Naive B cell (primary cell): ENCODE measurements at places on chromosomes 7 and 10.

DNA sequence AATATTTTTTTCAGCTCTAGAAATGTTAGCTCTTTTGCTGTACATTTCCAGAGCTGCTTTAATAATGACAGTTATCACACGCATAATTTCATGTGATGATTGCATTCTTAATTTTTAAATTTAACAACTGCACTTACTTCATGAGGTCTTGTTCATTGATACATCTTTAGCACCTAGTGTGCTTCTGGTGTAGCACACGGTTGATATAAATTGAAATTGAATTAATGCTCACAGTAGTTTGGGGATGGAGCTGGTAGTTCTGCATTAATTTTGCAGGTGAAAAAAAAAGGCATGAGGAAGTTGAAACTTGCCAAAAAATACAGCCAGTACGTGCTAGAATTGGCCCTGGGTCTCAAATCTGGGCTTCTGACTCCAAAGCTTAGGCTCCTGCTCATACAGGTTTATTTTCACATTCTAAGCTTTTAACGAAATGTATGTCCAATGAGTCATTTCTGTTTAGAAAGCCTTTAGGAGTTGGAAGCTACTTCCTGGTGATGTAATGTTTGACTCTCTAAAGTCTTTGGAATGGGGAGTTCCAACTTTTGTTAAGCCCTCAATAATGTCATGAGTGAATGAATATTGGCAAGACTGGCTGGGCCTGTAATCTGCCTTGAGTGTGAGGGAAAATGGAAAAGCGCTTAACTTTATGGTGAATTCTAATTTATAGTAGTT is 62.5 kb downstream of the DAGLB start:
- DNase-seq: no peak

DNA sequence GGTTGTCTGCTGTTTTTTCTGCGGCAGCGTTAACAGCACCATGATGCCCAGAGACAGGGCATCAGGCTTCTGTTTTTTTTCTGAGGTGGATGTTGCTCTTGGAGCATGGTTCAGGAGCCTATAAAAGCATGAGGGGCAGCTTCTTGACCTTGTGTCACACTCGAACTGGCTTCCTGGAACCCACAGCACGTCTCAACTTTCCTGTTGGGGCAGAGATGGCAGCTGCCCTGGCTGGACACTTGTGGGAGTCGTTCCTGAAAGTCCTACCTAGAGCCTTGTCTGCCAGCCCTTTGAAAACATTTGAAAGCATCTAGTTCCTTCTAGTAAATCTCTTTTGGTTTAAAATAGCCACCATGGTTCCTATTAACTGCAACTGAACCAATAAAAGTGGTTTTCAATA is 28.9 kb upstream of the PRKAG2 start:
- no peak for DNase-seq

GRCh38 chr7:31083210-31083786 is 31.2 kb downstream of the ADCYAP1R1 start:
- no peak for DNase-seq

GRCh38 chr7:128100225-128100948 is 69.2 kb upstream of the LRRC4 start:
- DNase-seq: no peak

GRCh38 chr10:63901881-63902280 is 380.7 kb downstream of the REEP3 start:
- DNase-seq: no peak

DNA sequence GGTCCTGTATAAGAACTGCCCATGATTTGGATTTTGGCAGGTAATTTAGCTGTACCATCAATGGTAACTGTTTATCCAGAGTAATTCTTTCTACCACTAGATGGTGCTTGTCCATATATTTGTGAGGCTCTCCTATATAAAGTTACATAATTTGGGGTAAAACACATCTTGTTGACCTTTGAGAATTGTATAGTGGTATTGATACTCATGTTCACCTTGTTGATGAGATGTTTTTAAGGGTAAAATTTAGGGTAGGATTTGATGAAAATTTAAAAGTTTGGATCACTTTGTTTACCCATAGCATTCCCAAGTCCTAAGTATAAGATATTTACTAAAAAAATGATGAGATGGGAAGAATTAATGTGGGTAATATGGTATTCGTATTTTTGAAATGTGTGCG is 31.6 kb downstream of the ST7 start:
- no peak for DNase-seq

DNA sequence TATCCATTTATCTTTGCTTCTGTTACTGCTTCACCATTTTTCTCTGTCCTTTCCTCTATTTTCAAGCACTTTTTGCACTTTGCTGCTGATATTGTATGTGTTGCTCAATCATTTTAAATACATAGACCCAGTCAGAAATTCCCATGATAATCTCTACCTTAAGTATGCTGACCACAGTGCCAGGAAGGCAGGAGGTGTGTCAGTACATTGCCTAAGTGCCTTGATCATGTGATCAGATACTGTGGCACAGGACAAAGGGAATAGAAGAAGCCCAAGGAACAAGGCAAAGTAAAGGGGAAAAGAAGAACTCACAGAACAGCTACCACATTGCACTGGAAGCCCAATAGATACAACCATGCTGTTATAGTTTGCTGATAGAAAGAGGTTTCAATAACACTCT is 53.7 kb upstream of the CD36 start:
- DNase-seq: no peak

- DNase-seq: no peak
Measured at GRCh38 chr10:130435961-130436360, 299.8 kb downstream of the GLRX3 start.

- DNase-seq: no peak
Measured at GRCh38 chr7:130904031-130904757, 170.2 kb upstream of the KLF14 start.

- no peak for DNase-seq
Measured at GRCh38 chr10:71058308-71058707, 154.1 kb upstream of the UNC5B start.
